ENCODE measurements at places on chromosomes 16 and 17. TPM values are rescaled to one million over a fixed set of nuclear protein-coding genes. Genes with fewer than 3 reads are reported as not detected.

The ST6GALNAC2 gene
- polyA plus RNA-seq, result not detected

The ABCA8 gene
- not detected for polyA plus RNA-seq

The TMC5 gene
- polyA plus RNA-seq, result 4.8 TPM

The C17orf113 gene
- polyA plus RNA-seq, result 0.38 TPM

The KRT17 gene
- 1.8 TPM for polyA plus RNA-seq

The VAT1L gene
- 11.0 TPM for polyA plus RNA-seq

The ZNF19 gene
- 1.4 TPM for polyA plus RNA-seq

The HOXB1 gene
- not detected for polyA plus RNA-seq

The VPS25 gene
- 93.5 TPM for polyA plus RNA-seq

The KRTAP1-5 gene
- polyA plus RNA-seq, result not detected

The OR4D1 gene
- 0.50 TPM for polyA plus RNA-seq

The IFT20 gene
- polyA plus RNA-seq, result 31.4 TPM

The AOC2 gene
- 2.0 TPM for polyA plus RNA-seq

The KCNH6 gene
- 1.1 TPM for polyA plus RNA-seq

The TMC8 gene
- 1.8 TPM for polyA plus RNA-seq

The HES7 gene
- not detected for polyA plus RNA-seq

The CPNE7 gene
- 10.0 TPM for polyA plus RNA-seq

The CLEC18A gene
- polyA plus RNA-seq, result 0.13 TPM

The MSLN gene
- not detected for polyA plus RNA-seq

The CLEC18B gene
- 0.23 TPM for polyA plus RNA-seq

The NR1D1 gene
- polyA plus RNA-seq, result 3.3 TPM

The UTS2R gene
- polyA plus RNA-seq, result not detected

The TEKT1 gene
- not detected for polyA plus RNA-seq

The ZNF267 gene
- polyA plus RNA-seq, result 10.2 TPM

The TMEM235 gene
- polyA plus RNA-seq, result not detected

The TLCD3A gene
- polyA plus RNA-seq, result 11.4 TPM

The PRSS53 gene
- polyA plus RNA-seq, result 0.36 TPM

The SYNGR3 gene
- polyA plus RNA-seq, result 45.4 TPM

The SEZ6L2 gene
- 17.8 TPM for polyA plus RNA-seq

The OR3A2 gene
- polyA plus RNA-seq, result 1.5 TPM

The HOXB8 gene
- not detected for polyA plus RNA-seq

The PRSS27 gene
- polyA plus RNA-seq, result 1.1 TPM

Data from GM23338 (cell line).